Neural progenitor cell (in vitro differentiated cells): ENCODE measurements at places on chromosomes 11 and 22. TPM values are rescaled to one million over a fixed set of nuclear protein-coding genes. Genes with fewer than 3 reads are reported as not detected.

DNA sequence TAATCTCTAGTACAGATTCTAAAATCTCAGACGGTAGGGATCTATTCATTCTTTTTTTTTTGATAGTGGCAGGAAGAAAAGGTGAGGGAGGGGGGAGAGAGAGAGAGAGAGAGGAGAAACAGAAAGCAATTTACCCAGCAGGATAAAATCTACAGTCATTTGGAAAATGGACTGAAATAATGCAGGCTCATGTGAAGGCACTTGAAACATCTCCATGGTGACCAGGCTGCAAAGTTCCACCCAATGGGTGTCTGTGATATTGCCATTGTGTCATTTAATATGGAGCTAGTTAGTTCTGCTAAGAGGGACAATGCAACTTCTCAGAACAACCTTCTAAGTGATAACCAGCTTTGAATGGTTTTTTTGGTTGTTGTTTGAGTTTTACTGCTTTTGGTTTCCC, 165.2 kb upstream of the RAG2 start:
- no peak for DNase-seq
- no peaks in the 10 kb centered on the region for H3K36me3 ChIP-seq
- H3K27ac ChIP-seq, result no peak overlapping the region
- no peak overlapping the region for H3K4me3 ChIP-seq

DNA sequence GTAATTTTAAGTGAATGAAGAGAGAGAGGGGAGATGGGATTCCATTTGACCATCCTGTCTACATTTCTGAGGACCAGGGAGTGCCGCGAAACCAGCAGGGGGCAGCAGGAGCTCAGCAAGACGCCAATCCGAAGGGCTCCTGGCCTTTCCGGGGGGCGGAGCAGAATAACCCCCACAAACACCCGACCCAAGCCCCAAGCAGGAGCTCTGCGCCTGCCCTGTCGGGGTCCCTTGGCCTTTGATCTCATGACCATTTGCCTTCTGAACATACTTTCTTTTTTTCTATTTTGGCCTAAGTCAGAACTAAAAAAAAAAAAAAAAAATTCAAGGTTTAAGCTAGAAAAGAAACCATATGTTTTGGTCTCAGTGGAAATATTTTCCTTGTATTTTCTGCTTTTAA, 21.9 kb upstream of the SCN2B start:
- H3K36me3 ChIP-seq, result no peaks in the 10 kb centered on the region
- H3K27me3 ChIP-seq, result no peaks in the 10 kb centered on the region
- H3K27ac ChIP-seq, result no peak overlapping the region

DNA sequence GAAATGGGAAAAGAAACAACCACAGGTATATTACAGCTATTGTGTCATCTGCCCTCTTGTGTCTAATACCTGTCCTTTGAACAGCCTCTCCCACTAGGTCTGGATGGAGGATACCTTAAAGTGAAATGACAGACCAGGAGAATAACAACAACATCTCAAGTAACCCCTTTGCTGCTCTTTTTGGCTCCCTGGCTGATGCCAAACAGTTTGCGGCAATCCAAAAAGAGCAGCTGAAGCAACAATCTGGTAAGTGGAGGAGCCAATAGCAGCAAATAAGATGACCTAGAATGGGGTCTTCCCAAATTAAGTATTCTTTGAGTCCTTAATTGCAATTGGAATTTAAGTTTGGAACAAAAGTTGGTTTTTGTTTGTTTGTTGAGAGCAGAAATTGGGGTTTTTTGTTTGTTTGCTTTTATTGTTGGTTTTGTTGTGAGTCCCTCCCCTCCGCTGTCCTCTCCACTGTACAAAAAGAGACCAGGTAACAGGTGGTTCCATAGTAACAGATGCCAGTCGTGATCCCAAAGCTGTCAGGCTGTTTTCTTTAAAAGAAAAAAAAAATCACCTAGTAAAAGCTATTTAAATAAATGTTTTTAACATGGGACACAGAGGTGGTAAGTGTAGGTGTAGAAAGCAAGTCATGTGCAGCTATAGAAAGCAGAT, 5.7 kb downstream of the UBE4A start:
- H3K27ac ChIP-seq, result no peak overlapping the region
- DNase-seq, result no peak
- no peaks in the 10 kb centered on the region for H3K27me3 ChIP-seq
- no peak overlapping the region for H3K4me3 ChIP-seq

DNA sequence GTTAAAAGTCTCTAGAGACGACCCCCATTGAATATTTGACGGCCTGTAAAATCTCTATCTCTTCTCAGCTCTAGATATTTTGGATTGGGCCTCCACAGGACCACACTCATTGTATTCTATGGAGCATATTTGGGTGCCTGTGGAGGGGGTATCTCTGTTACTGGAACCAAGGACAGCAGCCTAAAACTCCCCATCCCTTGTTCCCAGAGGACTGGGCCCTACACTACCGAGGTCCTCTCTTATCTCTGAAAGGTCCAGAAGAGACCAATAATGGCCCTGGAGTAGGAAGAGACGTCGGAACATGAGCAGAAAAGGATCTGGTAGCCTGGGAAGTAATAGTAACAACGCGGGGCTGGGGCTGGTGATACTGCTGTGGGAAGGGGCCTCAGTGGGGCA, 542 bp downstream of the HPS4 start:
- no peaks in the 10 kb centered on the region for H3K36me3 ChIP-seq
- no peaks in the 10 kb centered on the region for H3K27me3 ChIP-seq
- peaks cover 25% of the 10 kb centered on the region for H3K4me1 ChIP-seq
- peak overlapping the region; percentile 78 for H3K4me3 ChIP-seq
- H3K27ac ChIP-seq, result peak overlapping the region; percentile 91

DNA sequence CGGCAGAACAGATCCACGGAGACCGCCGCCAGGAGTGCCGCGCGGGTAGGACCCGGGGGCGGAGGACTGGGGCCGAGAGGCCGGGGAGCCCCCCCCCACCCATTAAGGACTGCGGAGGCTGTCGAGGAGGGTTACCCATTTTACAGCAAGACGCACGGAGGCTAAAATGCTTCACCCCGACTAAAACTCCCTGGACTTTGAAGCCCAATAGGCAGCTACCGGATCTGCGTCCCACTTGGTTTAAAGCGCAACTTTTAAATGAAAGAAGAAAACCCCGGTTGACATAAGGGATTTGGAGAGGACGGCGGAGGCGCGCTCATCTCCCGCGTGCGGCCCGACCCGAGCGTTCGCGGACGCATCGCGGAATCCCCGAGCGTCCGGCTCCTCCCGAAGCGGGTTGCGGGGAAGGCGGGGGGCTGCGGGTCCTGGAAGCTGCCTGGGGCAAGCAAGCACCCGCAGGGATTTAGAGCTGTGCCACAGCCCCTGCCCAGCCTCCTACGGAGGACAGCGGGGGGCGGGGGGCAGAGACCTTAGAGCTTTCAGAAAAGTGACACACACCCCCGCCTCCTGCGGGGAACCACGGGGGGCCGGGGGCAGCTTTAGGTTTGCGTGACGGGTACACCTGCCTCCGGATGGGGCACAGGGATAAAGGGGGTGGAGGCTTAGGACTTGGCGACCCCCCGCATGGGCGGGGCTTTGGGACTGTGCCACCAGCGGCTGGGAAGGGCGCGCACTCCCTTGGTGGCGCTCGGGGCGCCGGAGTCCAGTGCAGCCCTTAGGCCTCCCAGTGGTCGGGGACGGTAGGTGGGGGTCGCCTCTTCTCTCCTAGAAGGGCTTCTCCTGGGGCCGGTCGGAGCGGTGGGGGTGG, 760 bp upstream of the CELSR1 start:
- DNase-seq, result peak; percentile 79
- H3K36me3 ChIP-seq, result peaks cover 7% of the 10 kb centered on the region
- peaks cover 42% of the 10 kb centered on the region for H3K27me3 ChIP-seq
- H3K27ac ChIP-seq, result no peak overlapping the region

- no peak for DNase-seq
- H3K4me3 ChIP-seq, result no peak overlapping the region
- H3K27me3 ChIP-seq, result no peaks in the 10 kb centered on the region
- H3K27ac ChIP-seq, result no peak overlapping the region
- no peaks in the 10 kb centered on the region for H3K36me3 ChIP-seq
- H3K4me1 ChIP-seq, result no peaks in the 10 kb centered on the region
These were observed 46.8 kb downstream of the TRIM44 start for GRCh38 chr11:35709376-35709775.

DNA sequence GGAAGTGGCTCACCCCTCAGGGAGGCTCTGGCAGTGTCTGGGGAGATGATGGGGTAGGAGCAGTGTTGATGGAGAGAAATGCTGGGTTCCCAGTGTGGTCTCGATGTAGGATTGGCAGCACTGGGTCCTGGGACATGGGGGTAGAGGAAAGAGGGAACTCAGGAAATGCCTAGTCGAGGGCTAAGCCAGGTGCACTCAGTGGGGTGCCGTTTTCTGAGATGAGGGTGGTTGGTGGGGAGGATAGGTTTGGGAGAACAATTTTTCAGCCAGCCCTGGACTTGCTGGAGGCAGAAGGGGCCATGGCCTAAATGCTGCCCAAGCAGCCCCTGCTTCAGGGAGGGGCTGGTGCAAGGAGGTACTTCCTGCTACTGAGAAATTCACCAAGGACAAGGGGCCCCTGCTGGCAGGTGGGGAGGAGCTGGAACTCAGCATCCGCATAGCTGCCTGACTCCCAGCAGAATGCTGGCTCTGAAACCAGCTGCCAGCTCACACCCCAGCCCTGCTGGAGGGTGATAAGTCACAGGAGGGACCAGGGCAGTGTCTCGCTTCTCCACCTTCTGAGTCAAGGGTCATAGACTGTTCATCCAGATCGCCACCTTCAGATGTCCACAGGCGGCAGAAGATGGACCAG, 6.0 kb downstream of the CCDC157 start:
- no peak overlapping the region for H3K4me3 ChIP-seq
- H3K36me3 ChIP-seq, result no peaks in the 10 kb centered on the region
- H3K27ac ChIP-seq, result no peak overlapping the region
- no peaks in the 10 kb centered on the region for H3K4me1 ChIP-seq
- H3K27me3 ChIP-seq, result no peaks in the 10 kb centered on the region
- DNase-seq, result no peak

- no peaks in the 10 kb centered on the region for H3K36me3 ChIP-seq
- H3K4me3 ChIP-seq, result peak overlapping the region; percentile 12
- H3K4me1 ChIP-seq, result peaks cover 53% of the 10 kb centered on the region
- DNase-seq, result no peak
These were observed 42.5 kb upstream of the CDON start for GRCh38 chr11:126105022-126105747.

DNA sequence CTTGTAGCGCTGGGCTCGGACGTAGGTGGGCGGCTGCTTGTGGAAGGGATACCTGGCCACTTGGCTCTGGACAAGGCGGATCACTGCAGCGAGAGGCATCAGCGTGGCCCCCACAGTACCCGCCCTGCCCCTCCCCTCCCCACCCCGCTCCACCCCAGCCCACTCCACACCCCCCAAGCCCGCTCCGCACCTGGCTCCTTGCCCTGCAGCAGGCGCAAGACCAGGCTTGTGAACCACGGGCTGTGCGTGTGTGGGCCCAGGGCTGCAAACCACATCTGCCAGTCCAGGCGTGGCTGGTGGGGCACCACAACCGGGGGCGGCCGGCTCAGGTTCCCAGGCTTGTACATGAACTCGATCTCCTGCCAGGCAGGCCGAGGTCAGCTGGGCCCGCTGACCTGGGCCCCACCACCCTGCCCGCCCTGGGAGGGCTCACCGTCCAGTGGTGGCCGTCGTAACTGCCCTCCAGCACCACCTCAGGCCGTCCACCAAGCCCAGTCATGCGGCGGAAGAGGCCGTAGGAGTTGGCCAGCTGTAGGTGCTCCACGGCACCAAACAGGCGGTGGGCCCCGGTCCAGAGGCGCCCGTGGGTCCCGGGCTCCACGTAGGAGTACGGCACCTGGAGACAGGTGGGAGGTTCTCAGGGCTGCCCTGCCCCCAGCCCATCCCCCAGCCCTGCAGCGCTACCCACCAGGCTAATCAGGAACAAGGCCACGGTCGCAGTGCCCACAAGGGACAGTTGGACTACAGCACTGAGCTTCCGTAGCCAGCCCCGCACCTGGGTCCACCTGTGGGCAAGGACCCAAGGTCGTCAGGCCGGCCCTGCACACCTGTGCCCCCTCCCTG, 2.9 kb downstream of the LMF2 start:
- peaks cover 16% of the 10 kb centered on the region for H3K4me1 ChIP-seq
- H3K27me3 ChIP-seq, result no peaks in the 10 kb centered on the region
- H3K4me3 ChIP-seq, result no peak overlapping the region
- no peak overlapping the region for H3K27ac ChIP-seq
- H3K36me3 ChIP-seq, result no peaks in the 10 kb centered on the region

DNA sequence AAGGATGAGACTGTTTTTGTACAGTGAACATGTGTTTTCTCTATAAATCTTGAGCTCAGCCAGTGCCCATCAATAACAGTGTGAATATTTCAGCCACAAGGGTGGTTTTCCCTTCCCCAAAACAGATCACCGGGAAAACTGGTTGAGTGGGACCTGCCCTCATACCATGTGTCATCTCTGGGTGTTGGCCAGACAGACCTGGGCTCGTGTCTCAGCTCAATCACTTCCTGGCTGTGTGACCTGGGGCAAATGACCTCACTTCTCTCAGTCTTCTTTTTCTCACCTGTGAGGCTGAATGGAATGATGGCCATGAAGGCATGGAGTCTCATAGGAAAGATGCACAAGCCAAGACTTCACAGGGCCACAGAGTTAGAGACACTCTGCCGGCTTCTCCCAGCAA, 74.7 kb downstream of the COMMD9 start:
- no peaks in the 10 kb centered on the region for H3K36me3 ChIP-seq
- peaks cover 39% of the 10 kb centered on the region for H3K4me1 ChIP-seq
- no peak for DNase-seq
- no peaks in the 10 kb centered on the region for H3K27me3 ChIP-seq
- no peak overlapping the region for H3K4me3 ChIP-seq

DNA sequence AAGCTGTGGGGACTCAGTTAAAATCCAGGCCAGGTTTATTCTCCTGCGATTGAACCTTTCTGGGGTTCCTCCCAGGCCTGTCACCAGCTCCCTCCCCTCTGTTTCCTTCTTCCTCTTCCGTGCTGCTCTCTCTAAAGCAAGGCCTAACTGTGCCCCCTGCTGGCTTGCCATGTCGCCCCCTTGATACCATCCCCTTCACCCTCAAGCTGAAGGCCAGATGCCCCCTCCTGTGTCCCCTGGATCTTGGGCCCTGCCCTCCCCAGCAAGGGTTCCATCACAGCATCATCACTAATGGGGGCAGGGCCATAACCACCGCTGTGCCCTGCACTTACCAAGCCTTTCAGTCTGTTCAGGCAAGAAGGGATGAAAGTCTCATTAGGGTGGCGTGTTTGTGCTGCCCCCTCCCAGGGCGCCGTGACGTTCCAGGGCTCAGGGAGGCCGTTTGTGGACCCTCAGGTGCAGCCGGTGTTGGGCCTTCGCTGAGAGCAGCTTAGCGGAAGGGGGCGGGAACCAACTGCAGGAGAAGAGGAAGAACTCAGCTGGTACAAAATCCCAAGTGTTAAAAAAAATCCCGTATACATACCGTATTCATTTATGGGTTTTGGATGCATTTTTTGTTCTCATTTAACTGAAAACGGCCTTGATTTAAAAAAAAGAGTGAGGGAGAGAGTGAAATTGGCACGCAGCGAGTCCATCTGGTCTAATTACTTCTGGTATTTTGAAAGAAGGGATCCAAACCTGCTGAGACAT, 69.9 kb downstream of the MPPED1 start:
- H3K4me1 ChIP-seq, result peaks cover 8% of the 10 kb centered on the region
- H3K27me3 ChIP-seq, result no peaks in the 10 kb centered on the region
- H3K27ac ChIP-seq, result no peak overlapping the region
- peak; percentile 29 for DNase-seq

- no peak overlapping the region for H3K27ac ChIP-seq
- peaks cover 3% of the 10 kb centered on the region for H3K27me3 ChIP-seq
- H3K4me1 ChIP-seq, result no peaks in the 10 kb centered on the region
- no peak for DNase-seq
These were observed 1491.2 kb downstream of the BRD1 start for GRCh38 chr22:48336339-48337060.

SYCE3 gene
- total RNA-seq, result 2.8 TPM in 1 of 2 replicates, not detected in the other

DDI1 gene
- total RNA-seq, result not detected in 2 replicates

ASPHD2 gene
- total RNA-seq, result 9.3 and 12.7 TPM in 2 replicates

GPR83 gene
- 0.03 TPM in 1 of 2 replicates, not detected in the other for total RNA-seq

SIK2 gene
- total RNA-seq, result 12.0 and 16.3 TPM in 2 replicates

LRP4 gene
- total RNA-seq, result 9.2 and 12.0 TPM in 2 replicates

OR51I1 gene
- 0.15 TPM in 1 of 2 replicates, not detected in the other for total RNA-seq

SSH3 gene
- 1.4 and 7.1 TPM in 2 replicates for total RNA-seq

TMEM126B gene
- total RNA-seq, result 73.5 and 110 TPM in 2 replicates

MIOX gene
- total RNA-seq, result not detected in 2 replicates

PRR33 gene
- not detected in 2 replicates for total RNA-seq
